Aorta (tissue), 5 donors: ENCODE measurements at places on chromosomes 2 and 18. TPM values are rescaled to one million over a fixed set of nuclear protein-coding genes. Genes with fewer than 3 reads are reported as not detected.

UGT1A5 gene
- not detected for total RNA-seq

METAP1D gene
- total RNA-seq = 2.9 TPM

LCT gene
- total RNA-seq = not detected

ZNF385B gene
- total RNA-seq = 4.6 TPM

ARHGEF4 gene
- total RNA-seq = 6.9 TPM

GAREM2 gene
- total RNA-seq = 6.0 TPM

- no peak for DNase-seq
Observed at GRCh38 chr2:33784488-33784887, 185.4 kb upstream of the FAM98A start.

- DNase-seq = no peak
Observed at GRCh38 chr2:160224060-160224459, 24.0 kb upstream of the ITGB6 start.

- DNase-seq = no peak
Observed at GRCh38 chr2:200405599-200406298, 99.3 kb downstream of the SPATS2L start.

DNA sequence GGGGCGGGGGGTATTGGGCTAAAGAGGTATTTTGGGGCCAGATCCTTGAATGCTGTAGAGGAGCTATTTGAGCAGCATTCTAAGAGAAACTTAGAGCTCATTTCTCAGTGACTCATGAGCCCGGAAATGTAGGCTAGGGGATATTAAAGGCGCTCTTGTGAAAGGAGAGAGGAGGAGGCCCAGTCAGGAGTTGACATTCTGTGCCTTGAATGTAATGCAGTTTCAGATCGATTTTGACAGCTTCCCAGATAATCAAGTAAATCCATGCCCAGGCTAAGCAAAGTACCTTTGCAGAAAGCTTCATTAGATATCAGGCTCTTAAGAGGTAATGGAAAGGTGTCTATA, 1.5 kb downstream of the CAB39 start:
- DNase-seq = no peak

DNA sequence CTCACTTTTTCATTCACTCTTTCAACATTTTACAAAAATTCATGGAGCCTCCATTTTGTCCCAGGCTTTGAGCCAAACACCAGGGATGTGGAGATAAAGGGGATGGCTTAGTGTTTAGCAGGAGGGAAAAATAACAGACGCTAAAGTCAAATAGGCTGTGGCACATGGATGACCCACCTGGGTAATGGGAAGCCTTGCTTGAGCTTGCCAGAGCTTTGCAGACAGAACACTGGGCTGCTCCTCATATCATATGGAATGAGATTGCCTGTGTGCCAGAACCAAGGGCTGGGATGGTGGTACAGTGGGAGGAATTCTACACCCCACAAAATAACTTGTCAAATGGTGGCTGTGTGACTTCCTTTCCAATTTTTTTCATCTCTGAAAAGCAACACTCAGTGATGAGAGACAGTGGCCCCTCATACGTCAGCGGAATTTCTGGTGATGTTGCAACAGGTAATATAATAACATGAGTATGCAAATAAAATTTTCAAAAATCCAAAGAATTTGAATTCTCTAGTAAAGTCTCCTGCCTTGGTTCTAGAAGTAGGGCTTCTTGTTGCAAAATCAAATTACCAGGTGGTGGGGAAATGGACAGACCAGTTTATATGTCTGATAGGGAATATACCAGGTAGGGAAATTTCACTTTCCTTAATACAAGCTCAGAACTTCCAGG, 252.9 kb downstream of the CLIP4 start:
- no peak for DNase-seq

GRCh38 chr2:16614314-16614860, 51.2 kb downstream of the CYRIA start:
- no peak for DNase-seq

- peak; percentile 88 for DNase-seq
Observed at GRCh38 chr2:64646007-64646880, 7.5 kb downstream of the SERTAD2 start.

- DNase-seq = no peak
Observed at GRCh38 chr2:222242532-222242931, 56.3 kb downstream of the PAX3 start.

DNA sequence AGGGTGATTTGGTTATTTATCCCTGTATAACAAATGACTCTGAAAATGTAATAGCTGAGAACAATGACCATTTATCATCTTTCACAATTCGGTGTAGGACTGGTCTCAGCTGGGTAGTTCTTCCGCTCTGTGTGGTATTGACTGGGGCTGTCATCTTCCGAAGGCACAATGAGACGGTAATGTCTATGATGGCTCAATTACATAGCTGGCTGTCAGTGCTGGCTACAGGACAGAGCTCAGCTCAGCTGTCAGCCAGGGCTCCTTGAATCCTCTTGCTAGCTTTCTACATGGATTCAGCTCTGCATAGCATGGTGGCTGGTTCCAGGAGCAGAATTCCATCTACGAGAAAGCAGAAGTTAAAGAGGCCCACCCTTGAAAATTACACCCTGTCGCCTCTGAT, 483.8 kb downstream of the TDRD15 start:
- no peak for DNase-seq

DNA sequence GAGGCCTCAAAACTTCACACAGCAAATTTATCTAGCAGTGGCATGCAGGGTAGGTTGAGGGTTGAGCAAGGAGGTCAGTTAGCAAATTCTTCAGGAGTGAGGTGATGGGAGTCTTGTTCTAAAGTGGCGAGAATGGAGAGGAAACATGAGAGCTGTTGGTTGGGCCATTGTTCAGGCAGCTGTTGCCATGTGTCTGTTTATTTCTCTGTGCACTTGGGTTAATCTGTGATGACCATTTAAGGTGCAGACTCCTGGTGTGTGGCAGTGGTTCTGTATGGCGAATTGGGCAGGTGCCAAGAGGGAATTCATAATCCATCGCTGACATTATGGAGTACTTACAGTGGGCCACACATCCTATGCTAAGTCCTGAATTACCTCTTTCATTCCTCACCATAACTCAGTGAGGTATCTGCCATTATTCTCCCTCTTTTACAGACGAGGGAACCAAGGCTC, 30.4 kb downstream of the TMEM178A start:
- no peak for DNase-seq

GRCh38 chr2:204850581-204850980, 305.3 kb downstream of the PARD3B start:
- DNase-seq = no peak
